ENCODE measurements at places on chromosomes 5 and 9.

GRCh38 chr9:134381272-134381661 lies 55.0 kb downstream of the RXRA start:
- DNase-seq = no peak

DNA sequence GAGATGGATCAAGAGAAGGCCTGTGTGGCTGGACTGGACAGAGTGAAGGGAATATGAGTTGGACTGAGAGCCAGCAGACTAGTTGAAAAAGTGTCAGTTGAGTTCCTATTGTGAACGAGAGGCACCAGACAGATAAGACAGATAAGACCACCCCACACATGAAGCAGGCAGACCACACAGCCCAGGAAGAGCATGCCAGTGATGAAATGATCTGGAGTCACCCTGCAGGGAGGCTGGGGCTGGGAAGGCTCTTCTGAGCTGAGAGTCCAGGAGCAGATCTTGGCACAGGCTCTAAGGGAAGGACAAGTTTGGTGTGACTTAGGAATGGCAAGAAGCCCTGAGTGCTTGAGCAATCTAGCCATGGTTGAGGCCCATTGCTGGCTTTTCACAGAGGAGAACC lies 10.6 kb upstream of the SLC25A48 start:
- DNase-seq = no peak

DNA sequence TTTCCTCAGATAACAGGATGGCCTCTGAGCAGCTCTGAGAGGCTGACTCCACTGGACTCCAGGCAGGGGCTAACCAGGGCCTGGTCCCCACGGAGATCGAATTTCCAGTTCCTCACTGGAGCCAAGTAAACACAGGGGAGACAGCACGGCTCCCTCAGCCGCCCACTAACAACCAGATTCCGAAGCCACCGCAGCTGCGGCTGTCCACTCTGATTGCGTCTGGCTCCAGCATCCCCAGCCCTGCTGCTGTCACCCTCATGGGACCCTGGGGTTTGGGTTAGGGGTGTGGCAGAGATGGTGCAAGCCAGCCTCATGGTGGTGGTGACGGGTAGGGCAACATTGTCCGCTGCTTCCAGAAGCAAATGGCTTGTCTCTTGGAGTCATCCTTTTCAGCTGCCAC lies 172.6 kb downstream of the RGS3 start:
- DNase-seq = no peak

- no peak for DNase-seq
These were observed 1147.7 kb upstream of the WWC1 start for GRCh38 chr5:167143716-167144115.

DNA sequence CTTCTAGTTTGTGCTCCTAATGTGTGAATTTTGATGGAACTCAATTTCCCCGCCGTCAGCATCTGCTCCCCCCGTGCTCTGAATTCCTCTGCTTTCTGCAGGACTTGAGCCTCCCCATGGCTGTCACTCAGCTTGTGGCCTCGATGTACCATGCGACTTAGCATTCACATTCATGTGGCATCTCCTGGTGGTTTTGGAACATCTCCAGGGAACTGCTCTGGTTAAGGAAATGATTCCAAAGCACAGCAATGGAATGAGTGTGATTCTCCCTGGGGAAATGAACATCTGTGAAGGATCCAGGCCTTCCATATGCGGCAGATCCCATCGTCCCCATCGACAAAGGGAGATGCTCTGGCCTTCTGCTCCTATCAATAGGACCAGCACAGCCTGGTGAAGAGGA lies 119.0 kb downstream of the ENTREP1 start:
- no peak for DNase-seq

- DNase-seq = peak; percentile 45
These were observed 8.2 kb downstream of the RAPGEF1 start for GRCh38 chr9:131731644-131732043.

Data from activated T-cell treated with anti-CD3 and anti-CD28 coated beads, Interleukin-2, amount 50 U/mL, for 48 hours (primary cell).